Stimulated activated CD4-positive, alpha-beta T cell treated with anti-CD3 and anti-CD28 coated beads, Interleukin-1b, Interleukin-23, amount 100 ng/mL, for 1 hour (primary cell): ENCODE measurements at places on chromosomes 4 and X.

DNA sequence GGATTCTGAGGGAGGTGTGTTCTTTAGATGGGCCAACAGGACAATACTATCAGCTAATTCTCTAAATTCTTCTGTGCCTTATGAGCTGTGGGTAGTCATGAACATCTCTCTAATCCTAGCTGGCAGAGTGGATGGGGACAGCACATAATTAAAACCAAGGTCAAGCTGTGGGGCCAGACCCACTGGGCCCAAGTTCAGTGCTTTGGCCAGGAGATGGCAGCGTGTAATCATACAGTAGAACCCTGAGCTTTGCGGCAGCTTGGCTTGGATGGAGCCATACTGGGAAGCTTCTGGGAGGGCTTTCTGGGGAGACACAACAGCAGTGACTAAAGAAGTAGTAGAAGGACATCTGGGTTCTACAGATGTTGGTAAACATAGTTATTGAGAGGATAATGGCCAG lies 140.3 kb upstream of the CXCL13 start:
- no peak for DNase-seq

- no peak for DNase-seq
Measured at GRCh38 chr4:14269824-14270223, 642.3 kb upstream of the BOD1L1 start.

DNA sequence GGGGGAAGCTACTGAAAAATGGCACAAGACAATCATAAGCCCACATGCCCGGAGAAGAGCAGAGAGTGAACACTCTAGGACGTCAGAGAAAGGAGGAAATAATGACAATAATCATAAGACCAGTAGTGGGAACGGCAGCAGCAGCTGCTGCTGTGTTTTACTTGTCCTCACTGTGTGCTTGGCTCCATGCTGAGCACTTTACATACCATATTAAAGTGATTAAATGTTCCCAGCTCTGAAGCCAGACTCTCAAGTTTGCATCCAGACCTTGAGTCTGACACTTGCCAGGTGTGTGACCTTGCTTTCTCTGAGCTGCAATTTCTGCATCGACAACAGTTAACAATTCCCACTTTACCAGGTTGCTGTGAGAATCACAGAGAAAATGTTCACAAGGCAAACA lies 255.4 kb downstream of the SPANXN1 start:
- DNase-seq: no peak

DNA sequence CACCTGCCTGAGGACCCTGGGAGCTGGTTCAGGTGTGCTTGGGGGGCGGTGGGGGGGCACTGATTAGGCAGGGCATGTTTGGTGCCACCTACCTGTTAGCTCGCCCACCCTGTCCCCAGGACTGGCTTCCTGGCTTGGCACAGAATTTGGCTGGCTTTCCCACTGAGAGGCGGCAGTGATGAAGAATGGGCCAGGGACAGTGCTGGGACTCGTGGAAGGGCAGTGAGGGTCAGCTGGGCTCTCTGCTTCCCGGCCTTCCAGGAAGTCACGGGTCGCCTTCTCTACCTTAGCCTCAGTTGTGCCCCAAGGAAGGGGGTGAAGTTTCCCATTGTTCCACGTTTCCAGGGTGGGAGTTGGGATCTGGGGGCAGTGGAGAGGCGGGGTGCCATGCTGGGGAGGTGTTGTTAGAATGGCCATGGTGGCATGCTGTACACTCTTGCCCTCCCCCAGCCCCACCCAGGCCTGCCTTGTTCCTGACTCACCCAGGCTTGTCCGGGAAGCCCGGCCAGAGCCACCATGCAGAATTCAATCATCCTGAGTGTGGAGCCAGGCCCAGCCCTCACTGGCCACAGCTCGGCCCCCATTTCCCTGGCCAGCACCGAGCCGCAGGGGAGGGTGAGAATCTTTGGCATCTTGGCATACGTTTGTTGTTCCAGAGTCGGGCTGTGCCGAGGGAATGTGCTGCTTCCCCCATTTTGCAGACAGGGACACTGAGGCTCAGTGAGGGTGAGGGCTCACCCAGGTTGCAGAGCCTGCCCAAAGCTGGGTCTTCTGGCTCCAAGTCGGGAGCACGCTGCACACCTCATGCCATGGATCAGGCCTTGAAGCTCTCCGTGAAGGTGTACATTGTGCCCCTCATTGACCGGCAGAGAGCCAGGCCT lies 21.9 kb upstream of the GPR78 start:
- DNase-seq: no peak

DNA sequence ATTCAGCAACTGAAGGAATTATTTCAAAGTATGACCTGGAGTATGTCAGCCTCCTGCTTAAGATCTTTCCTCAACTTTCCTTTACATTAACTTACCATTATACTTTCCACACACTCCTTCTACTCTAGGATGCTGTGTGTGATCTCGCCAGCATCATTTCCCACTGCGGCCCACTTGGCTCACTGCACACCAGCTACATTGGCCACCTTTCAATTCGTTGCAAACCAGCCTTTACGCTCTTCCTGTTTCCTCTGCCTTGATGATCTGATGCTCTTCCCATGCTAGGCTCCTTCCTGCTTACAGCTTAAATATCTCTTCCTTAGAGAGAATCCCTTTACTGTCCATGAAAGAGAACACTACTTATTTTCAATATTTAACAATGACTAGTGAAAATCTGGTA lies 95.1 kb downstream of the GPM6A start:
- DNase-seq: no peak

GRCh38 chr4:16377887-16378286 lies 151.6 kb upstream of the TAPT1 start:
- DNase-seq: no peak

- no peak for DNase-seq
Measured at GRCh38 chrX:147710301-147710700, 201.4 kb upstream of the FMR1 start.

- DNase-seq: no peak
Measured at GRCh38 chrX:45598861-45599260, 398.2 kb upstream of the DIPK2B start.

- no peak for DNase-seq
Measured at GRCh38 chr4:3217771-3218170, 31.2 kb upstream of the MSANTD1 start.

GRCh38 chr4:10063544-10064300 lies 42.4 kb upstream of the SLC2A9 start:
- DNase-seq: no peak

DNA sequence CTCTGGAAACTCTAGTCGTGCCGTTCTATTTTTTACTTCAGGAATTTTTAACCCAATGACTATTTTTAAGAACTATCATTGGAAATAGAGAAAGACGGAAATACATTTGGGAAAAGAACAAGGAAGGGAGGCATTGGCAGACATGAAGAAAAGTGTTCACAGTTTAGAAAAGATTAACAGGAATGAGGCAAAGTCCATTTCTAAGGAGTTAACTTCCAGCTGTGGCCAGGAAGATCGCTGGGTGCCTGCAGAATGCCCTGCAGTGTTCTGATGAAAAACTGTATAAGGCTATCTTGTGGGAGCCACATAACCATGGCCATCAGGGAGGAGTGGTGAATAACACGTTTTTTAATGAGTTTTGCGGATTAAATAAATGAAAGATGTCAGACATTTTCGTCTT lies 150.6 kb upstream of the VCX3A start:
- DNase-seq: no peak

DNA sequence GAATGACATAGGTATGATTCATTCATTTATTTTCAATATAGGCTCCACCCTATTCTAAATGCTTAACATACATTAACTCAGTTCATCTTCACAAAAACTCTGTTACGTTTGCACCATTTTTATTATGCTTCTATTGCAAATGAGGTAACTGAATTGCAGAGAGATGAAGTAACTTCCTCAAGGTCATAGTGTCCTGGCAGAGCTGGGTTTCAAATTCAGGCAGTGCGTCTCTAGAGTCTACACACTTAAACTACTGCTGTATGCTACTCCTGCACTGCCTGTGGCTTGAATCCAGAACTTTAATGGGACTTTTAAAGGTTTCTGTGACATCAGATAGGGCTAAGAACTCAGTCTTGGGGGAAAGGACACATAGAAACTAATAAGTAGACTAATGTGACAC lies 413.4 kb downstream of the UBE2NL start:
- no peak for DNase-seq

- DNase-seq: no peak
Measured at GRCh38 chr4:88144048-88144447, 14.4 kb downstream of the ABCG2 start.

- no peak for DNase-seq
Measured at GRCh38 chr4:102298716-102299115, 46.6 kb downstream of the SLC39A8 start.

DNA sequence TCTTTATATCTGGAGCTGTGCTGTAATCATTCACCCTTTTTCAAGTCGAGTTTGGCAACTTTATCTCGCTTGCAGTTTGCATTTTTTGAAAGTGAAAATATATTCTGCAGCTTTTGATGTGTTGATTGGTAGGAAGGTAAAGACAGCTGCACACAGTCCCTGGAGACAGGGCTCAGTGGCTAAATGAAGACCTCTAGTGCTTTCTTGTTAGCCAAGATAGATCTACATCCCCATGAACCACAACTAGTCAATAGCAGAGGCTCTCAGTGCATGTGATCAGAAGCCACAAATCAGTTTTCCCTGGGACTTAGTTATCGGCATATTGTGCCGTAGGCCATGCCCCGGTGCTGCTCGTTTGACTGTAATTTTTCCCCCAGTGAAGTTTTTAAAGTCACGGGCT lies 587.7 kb upstream of the PITX2 start:
- no peak for DNase-seq

DNA sequence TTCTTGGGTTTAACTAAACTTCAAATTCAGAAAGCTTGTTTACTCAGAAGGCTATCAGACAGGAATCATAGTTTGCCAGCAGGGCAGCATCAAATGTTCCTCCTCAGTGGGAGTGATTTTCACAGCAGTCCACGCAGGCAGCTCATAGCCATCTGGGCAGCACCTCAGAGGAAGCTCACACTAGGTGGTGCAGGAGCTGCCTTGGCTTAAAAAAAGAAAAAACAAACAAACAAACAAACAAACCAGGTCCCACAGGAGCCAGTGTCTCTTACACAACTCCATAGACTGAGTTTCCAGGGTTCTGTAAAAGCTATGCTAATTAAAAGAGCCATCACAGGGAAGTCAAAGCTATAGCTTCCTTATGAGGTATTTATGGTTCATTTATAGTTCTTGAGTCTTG lies 10.5 kb upstream of the KLHL5 start:
- DNase-seq: no peak

DNA sequence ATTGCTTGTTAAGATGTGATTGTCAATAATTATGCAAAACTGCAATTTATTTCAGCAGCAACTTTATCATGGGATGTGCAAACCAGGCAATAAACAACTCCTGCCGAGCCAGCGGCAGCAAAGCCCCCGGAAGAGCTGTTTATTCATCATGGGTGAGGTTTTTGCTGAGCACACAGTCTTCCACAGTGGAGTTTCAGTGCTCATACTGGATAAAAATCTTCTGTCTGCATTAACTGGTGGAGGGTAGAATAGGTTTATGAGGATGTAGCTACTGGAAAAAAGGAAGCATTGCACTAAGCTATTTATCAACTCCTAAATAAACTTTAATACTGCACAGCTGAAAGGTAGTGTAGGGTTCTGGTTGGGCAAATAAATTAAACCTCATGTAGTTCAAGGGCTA lies 557.4 kb upstream of the FTHL17 start:
- no peak for DNase-seq

DNA sequence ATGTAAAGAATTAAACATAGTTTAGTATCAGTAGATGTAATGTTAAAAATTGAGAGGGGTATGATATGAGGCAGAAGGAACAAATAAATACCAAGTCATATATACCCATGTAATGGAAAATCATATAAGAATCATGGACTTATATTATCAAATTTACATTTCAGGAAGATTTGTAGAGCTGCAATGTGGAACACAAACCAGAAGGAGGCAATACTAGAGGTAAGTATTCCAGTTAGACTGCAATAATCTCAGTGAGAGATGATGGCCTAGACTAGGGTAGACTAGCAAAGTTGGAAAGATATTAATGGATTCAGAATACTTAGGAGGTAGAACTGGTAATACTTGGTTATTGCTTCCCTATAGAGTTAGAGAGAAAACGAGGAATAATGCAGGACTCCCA lies 603.0 kb upstream of the KLHL4 start:
- DNase-seq: no peak

GRCh38 chr4:181688432-181688831 lies 554.8 kb upstream of the TENM3 start:
- no peak for DNase-seq

DNA sequence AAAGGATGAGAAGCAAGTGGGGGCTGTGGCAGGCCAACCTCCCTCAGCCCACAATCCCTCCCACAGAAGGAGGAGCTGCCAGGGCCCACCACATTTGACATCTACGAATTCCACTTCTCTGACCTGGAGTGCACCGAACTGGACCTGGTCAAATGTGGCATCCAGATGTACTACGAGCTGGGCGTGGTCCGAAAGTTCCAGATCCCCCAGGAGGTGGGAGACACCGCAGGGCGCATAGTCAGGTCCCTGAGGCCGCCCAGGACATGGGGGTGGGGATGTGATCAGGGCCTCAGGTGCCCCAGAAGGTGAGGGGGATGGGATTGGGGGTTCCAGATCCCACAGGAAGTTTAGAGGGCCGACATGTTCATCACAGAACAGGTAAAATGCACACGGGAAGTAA lies 13.7 kb downstream of the ATP5ME start:
- no peak for DNase-seq

GRCh38 chr4:99574530-99575324 lies at the start of gene MTTP:
TSS of gene MTTP (plus strand) at chr4:99574824. CDS start at chr4:99574910, 86 bp downstream.
- no peak for DNase-seq

DNA sequence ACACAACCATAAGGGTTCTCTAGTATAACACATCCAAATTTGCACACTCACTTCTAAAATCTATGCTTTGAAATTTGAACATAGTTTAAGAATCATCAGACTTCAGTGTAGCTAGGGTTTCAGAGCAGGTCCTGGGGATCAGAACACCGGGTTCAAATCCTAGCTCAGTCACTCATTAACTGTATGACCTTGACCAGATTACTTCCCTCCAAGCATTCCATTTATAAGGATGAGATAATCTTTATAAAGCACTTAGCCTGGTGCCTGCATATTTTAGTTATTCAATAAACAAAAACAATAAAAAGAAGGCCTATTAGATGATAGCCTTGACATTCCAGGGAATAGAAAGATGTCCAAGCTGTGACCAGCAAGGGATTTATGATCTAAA lies 4.8 kb upstream of the STBD1 start:
- no peak for DNase-seq

DNA sequence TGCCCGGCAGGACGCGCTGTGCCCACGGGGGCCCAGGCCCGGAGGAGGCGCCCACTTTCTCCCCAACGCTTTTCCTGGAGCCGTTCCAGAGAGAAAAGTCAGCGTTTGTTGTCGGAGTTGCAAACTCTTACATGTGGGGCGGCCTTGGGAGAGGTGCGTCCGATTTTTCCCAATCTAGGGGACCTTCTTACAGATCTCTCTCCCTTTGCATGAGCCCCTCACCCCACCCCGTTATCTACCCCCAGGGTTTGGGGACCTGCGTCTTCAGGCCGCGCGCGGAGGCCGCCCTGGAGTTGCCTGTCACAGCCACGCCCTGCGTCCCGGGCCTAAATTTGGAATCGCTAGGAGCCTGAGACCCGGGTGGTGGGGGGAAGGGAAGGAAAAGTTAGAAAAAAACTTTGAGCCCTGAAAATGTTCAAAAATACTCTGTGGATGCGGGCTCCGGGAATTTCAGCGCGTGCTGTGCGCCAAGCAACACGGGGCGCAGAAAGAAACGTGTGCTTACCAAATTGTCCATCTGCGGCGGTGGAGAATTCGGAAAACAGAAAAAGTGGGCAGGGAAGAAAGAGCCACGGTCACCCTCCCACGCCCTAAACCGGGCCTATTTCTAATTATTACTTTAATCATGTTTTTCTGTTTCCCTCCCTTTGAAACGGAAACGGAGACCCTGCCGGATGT lies 587 bp downstream of the CD99 start:
- DNase-seq: no peak
